ENCODE measurements at places on chromosomes 11 and 22.

DNA sequence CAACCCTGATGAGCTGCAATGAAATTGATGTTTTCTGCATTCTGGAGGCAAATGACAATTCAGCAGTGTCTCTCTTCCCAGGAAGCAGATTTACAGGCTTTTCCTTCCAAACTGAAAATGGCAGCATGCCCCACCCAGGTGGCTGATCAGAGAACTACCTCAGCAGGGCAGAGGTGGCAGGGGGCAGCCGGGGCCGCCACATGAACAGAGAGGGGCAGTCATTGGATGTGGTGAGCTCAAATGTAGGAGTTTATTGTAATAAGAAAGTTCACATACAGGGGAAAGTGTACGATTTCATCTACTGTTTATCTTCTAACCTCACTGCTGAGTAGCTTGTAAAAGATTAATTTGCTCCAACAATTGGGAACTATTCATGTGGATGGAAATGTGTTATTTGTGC, 15.7 kb upstream of the PARVA start:
- no peak overlapping the region for H3K4me3 ChIP-seq
- H3K36me3 ChIP-seq, result no peaks in the 10 kb centered on the region
- no peak for DNase-seq
- no peaks in the 10 kb centered on the region for H3K4me1 ChIP-seq

DNA sequence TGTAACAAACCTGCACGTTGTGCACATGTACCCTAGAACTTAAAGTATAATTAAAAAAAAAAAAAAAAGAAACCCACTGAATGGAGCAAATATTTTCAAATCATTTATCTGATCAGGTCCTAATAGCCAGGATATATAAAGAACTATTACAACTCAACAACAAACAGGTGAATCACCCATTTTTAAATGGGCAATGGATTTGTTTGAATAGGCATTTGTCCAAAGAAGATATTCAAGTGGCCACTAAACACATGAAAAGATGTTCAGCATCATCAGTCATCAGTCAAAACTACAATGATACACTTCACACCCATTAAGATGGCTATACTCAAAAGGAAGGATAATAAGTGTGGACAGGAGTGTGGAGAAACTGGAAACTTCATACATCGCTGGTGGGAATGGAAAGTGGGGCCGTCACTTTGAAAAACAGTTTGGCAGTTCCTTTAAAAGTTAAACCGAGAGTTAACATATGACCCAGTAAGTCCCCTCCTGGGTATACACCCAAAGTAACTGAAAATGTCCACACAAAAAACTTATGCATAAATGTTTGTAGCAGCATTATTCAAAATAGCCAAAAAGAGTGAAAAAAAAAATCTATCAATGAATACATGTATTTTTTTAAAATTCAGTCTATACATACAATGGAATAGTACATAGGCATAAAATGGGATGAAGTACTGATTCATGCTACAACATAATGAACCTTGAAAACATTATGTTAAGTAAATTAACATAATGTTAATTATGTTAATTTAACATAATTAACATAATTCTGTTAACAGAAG, 53.1 kb downstream of the ARRB1 start:
- DNase-seq, result no peak
- H3K27me3 ChIP-seq, result no peaks in the 10 kb centered on the region
- peaks cover 11% of the 10 kb centered on the region for H3K4me1 ChIP-seq
- H3K4me3 ChIP-seq, result no peak overlapping the region

GRCh38 chr11:41716862-41717261, 257.4 kb upstream of the LRRC4C start:
- no peak for DNase-seq
- no peak overlapping the region for H3K4me3 ChIP-seq
- H3K4me1 ChIP-seq, result no peaks in the 10 kb centered on the region
- H3K36me3 ChIP-seq, result no peaks in the 10 kb centered on the region
- no peak overlapping the region for H3K27ac ChIP-seq

DNA sequence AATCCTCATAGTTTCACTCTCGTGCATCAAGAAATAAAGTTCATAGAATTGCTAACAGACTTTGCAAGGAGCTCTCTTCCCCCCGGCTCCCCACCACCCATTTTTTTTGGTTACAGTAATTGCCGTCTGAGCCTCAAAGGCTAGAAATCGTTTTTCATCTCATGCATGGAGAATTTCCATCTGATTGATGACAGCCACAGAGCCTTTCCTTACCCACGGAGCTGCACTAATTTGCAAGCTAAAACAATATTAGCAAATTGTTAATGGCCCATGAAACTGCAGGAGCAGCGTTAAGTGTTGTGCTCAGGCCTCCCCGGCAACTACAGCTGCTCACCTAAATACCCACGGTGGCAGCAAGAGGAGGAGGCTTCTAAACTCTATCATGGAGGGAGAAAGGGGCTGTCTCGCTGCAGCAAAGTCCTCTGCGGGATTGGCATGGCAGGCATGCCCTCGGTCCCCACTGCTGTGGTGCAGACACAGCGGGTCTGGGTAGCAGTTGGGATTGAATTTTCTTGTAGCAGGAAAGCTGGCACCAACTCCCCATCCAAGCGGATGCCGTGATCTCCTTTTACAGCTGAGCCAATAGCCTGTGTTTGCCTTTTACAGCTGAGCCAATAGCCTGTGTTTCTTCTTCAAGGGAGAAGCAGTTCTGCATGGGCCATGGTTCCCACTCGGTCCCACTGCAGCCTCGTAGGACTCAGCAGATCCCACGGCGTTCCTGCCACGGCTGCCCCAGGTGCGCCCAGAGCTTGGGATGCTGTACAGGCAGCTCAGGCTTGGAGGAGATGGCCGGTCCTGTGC, 412.3 kb downstream of the BRD1 start:
- no peak overlapping the region for H3K4me3 ChIP-seq
- H3K36me3 ChIP-seq, result no peaks in the 10 kb centered on the region
- no peaks in the 10 kb centered on the region for H3K4me1 ChIP-seq
- no peak overlapping the region for H3K27ac ChIP-seq

DNA sequence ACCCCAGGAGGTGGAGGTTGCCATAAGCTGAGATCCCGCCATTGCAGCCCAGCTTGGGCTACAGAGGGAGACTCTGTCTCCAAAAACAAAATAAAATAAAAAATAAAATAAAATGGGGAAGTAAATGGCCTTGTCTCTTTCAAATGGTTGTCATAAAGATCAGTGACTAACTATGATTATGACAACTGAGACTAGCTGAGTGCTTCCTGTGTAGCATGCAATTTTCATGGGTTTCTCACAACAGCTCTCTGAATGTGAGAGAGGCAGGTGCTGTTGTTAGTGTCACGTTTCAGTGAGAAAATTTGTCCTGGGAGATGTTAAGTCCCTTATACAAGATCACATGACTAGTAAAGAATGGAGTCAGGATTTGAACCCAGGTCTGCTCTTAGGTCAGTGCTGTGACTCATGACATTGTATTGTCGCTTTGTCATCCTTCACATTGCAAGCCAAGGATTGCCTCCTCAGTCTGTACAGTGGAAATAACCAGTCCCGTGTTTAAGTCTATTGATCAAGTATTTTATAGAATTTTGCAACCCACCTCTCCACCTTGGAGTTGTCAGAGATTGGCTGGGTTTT, 163.3 kb upstream of the CCDC90B start:
- H3K36me3 ChIP-seq, result no peaks in the 10 kb centered on the region
- H3K4me1 ChIP-seq, result no peaks in the 10 kb centered on the region
- H3K27me3 ChIP-seq, result no peaks in the 10 kb centered on the region
- DNase-seq, result no peak
- no peak overlapping the region for H3K4me3 ChIP-seq

- H3K4me3 ChIP-seq, result peak overlapping the region; percentile 99
- no peaks in the 10 kb centered on the region for H3K27me3 ChIP-seq
- peak overlapping the region; percentile 73 for H3K27ac ChIP-seq
- no peaks in the 10 kb centered on the region for H3K36me3 ChIP-seq
- H3K4me1 ChIP-seq, result peaks cover 11% of the 10 kb centered on the region
Measured at GRCh38 chr11:64359712-64360445, 917 bp downstream of the RPS6KA4 start.

GRCh38 chr22:44928136-44928463, 81.7 kb downstream of the PHF21B start:
- H3K27ac ChIP-seq, result no peak overlapping the region
- H3K36me3 ChIP-seq, result no peaks in the 10 kb centered on the region
- no peaks in the 10 kb centered on the region for H3K4me1 ChIP-seq
- no peak overlapping the region for H3K4me3 ChIP-seq
- no peaks in the 10 kb centered on the region for H3K27me3 ChIP-seq

DNA sequence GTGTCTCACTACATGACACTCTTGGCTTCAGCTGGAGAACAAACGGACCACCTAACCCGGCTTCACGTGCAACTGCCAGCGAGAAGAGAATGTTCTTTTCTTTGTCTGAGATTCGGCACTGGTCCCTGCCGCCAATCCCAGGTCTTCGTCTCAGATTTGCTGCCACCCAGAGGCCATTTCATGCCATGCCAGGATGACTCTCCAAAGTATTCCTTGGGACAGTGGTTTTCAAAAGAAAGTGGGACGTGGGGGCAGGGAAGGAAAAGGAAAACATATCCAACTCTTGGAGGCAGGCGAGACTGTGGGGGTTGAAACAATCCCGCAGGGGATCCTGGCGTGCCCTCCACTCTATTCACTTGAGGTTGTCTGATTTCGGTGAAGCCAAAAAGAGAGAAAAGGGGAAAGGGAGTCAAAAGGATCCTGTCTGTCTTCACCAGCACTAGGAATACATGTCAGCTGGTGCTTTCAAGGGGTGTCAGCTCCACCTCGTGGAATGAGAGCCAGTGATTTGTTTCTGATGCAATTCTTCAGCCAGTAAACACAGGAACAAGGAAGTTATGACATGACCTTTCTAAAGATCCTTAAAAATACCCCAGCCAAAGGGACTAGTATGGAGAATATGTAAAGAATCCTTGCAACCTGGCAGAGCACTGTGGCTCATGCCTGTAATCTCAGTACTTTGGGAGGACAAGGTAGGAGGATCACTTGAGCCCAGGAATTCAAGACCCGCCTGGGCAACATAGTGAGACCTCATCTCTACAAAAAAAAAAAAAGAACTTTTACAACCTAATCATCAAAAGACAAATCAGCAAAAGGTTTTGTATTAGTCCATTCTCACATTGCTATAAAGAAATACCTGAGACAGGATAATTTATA, 41.0 kb upstream of the APLNR start:
- H3K27ac ChIP-seq, result no peak overlapping the region
- no peak overlapping the region for H3K4me3 ChIP-seq
- no peaks in the 10 kb centered on the region for H3K27me3 ChIP-seq
